Stimulated activated CD8-positive, alpha-beta memory T cell treated with anti-CD3 and anti-CD28 coated beads, Interleukin-4, amount 100 ng/mL, for 1 hour (primary cell): ENCODE measurements at places on chromosomes 7 and 10.

DNA sequence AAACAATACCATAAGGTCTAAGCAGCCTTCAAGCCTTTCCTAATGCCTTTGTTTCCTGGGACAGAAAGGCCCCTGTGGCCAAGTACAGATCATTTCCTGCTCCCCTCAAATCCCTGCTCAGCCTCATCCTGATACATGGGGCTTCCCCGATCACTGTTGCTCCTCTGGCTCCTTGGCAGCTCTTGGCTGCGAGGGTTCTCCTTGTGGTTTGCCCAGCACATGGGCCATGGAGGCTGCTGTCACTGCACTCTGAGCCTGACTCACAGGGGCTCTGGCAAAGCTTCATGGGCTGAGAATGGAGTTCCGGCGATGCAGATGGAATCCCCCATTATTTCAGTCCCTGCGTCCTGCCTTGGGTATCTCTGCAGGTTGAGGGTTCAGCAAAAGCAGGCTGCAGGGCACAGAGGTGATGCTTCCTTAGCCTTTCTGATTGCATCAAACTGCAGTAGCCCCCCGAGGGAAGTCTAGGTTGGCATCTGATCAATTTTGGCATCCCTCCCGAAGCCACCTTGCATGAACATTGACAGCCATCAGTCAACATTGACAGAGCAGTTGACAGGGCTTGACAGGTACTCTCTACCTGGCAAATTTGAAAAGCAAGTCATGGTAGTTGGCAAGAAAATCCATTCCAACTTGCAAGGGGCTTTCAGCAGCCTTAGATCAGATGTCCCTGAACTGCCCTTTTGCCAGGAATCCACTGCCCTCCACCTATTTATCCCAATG is 168.6 kb downstream of the GFRA1 start:
- no peak for DNase-seq

GRCh38 chr7:136998495-136998894 is 130.0 kb downstream of the CHRM2 start:
- no peak for DNase-seq

DNA sequence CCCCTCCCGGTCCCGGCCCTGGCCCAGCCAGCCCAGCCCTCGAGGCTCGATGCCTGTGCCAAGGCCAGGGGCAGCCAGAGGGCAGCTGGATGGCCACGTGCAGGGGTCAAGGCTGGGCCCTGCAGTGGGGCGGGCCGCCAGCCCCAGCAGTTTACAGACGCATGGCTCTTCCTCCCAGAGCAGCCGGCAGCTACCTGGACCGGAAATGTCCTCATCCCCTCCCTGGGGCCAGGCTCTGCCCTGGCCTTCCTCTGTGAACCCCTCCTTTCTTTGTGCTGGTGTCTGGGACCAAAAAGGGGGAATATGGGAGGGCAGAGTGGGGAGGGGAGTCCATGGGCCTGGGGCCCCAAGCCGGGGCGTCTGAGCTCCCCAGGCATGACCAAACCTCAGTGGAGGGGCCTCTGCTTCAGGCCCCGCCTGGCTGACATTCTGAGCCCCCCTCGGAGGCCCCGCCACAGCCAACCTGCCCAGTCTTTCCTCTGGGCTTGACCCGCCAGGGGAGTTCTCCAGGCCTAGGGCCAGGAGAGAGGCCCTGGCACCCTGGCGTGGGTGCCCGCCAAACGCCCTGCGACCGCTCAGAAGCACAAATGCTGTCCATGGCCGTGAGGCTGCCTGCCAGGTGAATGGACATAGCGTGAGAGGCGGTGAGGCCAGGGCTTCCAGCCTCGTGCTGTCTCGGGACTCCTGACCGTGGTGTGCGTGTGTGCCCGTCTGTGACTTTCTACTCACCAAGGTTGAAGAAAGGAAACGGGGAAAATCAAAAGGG is 24.7 kb upstream of the AMZ1 start:
- DNase-seq, result no peak

- DNase-seq, result no peak
Measured at GRCh38 chr7:136717910-136718557, 150.4 kb upstream of the CHRM2 start.

DNA sequence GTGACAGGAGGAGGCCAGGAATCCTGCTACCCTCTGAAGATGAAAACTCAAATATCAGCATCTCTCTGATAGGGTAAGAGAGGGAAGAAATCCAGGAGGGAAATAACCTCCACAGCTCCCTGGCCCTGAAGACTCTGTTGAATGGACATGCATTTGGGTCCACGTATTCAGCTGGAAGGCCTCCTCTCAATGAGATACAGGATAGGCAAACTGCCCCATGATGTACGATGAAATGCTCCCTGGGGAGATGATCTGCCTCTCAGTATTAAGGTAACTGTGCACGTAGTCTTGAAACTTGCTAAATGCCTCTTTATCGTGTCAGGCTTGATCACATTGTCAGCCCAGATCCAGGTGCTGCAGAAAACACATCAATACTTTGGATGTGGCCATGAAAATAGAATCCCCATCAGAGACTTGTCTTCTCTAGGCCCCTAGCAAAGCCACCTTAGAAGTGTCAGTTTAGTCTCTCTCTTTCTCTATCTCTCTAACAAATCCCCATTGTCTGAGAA is 384.0 kb downstream of the KCNMA1 start:
- no peak for DNase-seq

GRCh38 chr10:29880856-29881255 is 178.5 kb downstream of the JCAD start:
- DNase-seq, result no peak

DNA sequence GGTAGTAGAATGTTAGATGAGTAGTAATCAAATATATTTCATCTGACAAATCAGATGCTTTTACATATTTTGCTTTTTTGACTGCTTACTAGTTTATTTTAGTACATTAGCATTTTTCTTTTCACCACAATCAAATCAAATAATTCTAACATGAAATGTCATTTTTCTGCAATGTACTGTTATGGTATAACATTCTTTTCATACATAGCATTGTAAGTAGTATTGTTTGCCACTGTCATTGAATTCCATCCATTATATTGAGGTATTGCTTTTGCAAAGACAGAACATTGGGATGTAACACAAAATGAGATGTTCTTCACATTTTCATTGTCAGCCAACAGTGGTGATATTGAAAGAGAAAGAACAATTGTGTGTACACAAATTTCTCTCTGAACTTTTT is 107.4 kb downstream of the TRIL start:
- DNase-seq, result no peak

- no peak for DNase-seq
Measured at GRCh38 chr7:65896279-65896870, 23.5 kb downstream of the VKORC1L1 start.

- no peak for DNase-seq
Measured at GRCh38 chr10:101257084-101257483, 27.8 kb upstream of the LBX1 start.

- no peak for DNase-seq
Measured at GRCh38 chr10:122852261-122852660, 6.6 kb upstream of the CUZD1 start.

DNA sequence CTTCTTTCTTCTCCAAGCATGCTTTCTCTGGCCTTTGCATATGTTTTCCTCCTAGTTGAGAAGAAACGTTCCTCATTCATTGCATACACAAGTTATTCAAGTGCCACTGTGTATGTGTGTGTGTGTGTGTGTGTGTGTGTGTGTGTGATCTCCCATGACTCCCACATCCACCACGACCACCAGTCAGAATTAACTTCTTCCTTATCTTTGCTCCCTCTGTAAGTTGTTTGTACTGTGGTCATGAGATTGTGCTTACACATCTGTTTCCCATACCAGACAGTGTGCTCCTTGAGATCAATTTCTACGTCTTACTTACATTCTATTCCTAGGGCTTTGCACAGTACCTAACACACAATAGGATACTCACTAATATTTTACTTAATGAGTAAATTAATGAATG is 22.4 kb upstream of the FAM13C start:
- DNase-seq, result no peak

DNA sequence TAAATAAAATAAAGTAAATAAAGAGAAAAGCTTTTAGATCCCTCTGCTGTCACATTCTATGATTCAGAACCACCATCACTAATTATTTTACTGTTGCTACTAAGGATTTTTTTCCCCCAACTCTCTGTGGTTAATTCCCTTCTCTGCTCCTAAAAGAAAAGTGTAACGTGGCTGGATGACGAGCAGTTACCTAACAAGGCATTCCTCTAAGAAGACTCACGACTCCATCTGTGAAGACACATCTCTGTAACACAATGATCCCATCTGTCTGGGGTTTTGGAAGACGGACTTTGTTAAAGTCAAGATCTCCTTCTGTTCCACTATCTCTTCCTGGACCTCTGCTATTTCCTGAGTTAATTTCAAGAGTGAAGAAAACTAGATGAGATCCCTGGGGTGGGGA is 179.9 kb downstream of the SFMBT2 start:
- no peak for DNase-seq

DNA sequence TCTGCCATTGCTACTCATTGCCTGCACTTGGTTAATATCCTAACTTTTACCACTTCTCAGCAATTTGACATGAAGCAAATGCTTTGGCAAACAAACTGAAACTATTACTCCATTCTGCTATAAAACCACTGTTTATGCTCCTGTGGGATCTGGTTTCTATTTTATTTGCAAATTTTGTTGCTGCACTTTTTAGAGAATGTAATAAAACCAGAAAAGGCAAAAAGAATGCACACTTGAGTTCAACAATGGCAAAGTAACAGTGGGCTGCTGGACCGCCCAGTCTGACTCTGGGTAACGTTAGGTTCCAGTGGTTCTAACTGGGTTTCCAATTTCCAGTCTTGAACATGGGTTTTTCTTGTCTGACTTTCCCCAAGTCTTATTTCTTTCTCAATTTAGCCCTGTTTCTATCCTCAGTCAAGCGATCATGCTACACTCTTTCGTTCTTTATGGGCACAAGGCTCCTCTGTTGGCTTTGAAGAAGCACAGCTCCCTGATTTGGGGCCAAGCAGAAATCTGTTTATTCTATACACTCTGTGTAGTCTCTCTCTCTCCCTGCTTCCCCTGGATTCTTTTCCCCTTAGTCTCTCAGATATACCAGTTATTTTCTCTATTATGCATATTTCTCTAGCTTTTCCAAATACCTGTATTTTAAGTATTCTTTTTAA is 129.2 kb upstream of the FAM3C start:
- no peak for DNase-seq

DNA sequence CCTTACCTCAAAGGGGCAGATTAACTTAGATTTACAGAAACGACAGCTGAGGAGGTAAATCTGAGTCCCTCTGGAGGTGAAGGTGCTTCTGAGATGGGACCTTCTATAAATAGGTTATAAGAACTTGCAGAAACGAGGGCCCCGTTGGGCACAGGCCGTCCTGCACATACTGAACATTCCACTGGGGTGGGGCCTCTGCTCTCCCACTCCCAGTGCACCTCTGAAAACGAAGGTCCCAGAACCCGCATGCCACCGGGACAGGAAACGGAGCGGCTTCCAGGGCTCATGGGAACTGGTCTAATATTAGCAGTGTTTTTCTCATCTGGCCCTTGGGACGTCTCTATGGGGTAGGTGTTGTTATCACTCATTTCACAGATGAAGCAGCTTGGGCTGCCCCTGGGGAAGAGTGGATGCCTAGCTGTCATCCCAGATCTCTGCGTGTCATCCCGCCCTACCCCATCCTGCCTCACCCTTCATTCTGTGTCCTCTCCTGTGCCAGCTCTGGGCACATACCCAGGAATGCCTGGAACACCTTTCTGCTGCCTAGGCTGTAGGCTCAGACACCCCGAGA is 19.6 kb downstream of the C10orf62 start:
- DNase-seq, result no peak

DNA sequence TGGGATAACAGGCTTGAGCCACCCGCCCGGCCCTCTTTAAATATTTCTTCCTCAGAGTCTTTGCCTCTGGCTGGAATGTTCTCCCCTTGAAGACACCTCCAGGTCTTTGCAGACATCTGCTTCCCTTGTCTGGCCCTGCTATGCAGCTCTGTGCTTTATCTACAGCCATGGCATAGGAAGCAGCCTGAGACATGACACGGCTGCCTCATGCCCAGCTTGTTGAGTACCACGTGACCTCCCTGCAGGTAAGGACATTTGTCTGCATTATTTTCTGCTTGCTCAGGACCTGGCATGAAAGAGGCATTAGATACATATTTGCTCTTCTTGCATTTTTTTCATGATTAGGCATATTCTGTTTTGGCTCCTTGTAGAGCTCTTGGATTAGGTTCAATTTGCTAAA is 113.8 kb upstream of the KLF6 start:
- DNase-seq, result no peak

GRCh38 chr7:25424113-25424512 is 195.8 kb upstream of the NPVF start:
- no peak for DNase-seq

DNA sequence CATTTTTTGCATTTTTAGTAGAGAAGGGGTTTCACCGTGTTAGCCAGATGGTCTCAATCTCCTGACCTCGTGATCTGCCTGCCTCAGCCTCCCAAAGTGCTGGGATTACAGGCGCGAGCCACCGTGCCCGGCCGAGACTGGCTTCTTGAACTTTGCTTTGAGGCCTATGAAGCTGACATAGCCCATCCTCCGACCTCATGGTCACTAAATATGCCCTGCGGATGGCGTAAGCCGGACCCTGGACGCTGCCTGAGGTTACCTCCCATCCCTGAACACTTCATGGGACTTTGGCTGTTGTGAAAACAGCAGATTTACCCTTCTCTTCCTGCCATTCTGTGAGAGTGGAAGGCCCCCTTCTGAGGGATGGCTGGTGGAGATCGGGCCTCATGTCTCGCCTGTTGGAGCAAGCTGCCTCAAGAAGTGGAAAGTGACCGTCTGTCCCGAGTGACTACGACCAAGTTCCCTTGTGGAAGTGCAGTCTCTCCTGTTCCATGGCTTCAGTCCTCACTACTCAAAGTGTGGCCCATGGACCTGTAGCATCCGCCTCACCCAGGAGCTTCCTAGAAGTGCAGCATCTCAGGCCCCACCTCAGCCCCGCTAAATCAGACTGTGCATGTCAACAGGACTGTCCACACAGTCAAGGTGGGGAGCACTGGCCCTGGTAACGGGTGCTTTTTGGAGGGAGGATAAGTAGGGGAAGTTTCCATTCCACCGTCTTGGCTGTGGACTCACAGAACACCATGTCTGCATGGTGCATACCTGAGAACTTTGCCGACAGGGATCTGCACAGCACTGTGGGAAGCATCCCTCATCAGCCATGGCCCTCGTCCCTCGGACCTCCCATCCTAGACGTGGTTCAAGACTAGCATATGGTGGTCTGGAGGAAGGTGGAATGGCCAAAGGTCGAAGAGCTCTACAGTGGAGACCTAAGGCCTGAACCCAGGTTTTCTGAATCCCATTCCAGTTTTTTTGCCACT is 210.5 kb upstream of the SHH start:
- no peak for DNase-seq

DNA sequence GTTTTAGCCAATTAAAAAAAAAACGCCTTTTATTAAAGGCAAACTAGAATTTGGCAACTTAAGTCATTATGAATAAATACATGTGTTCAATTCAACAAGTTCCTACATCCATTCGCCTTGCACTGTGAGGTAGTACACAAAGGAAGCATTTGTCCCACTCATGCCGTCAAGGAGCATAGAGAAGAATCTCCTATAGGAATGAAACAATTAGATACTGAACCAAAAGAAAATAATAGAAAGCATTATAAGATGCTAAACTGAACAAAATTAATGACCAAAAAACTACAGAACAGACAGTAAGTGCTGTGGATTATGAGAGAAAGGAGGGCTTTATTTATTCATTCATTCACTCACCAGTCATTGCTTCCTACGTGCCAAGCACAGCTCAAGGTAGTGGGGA is 42.2 kb downstream of the SNX13 start:
- DNase-seq, result no peak
